ENCODE measurements at places on chromosomes 2 and 18.
A peak's percentile ranks its signal among the peaks of the same experiment; 100 is the strongest.

DNA sequence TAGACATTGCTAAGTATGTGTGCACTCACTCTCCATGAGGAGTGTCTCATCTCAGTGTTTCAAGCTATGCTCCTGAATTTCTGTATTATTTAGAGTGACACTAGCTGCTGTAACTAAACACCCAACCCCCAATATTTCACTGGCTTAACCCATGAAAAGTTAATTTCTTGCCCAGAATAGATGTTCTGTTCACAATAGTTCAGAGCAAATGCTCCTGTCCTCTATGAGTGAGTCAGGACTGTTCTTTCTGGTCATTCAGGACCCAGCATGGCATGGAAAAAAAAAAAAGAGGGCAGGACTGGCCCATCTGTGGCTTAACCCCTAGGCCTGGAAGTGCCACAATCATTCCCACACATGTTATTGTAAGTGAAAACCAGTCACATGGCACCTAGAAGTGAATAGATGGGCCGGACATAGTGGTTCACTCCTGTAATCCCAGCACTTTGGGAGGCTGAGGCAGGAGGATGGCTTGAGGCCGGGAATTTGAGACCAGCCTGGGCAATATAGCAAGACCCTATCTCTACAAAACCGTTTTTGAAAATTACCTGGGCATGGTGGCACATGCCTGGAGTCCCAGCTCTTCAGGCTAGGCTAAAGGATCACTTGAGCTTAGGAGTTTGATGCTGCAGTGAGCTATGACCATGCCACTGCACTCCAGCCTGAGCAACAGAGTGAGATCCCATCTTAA, 663.6 kb downstream of the IRS1 start:
- no peak for DNase-seq

GRCh38 chr2:144030791-144031190, 489.1 kb downstream of the ZEB2 start:
- DNase-seq, result peak; percentile 77

DNA sequence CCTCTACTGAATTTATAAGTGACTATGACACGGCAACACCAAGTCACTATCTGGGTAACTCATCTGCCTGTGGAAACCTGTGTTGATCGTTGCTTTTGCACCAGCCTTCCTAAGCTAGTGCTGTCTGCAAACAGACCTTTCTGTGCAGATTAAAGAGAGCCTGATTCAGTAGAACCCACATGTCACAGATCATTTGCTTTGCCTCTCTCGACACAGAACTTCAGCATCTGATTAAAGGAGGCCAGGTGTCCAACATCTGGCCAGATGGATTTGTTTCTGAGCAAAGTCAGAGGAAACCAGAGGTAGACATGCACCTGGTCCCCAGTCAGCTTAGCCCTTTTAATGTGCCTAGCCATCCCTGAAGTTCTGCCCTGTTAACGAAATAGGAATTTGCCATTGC, 15.0 kb upstream of the TTR start:
- DNase-seq, result no peak

GRCh38 chr18:27061488-27062095, 123.5 kb downstream of the CHST9 start:
- DNase-seq, result no peak

GRCh38 chr2:54407693-54408092, 48.4 kb upstream of the SPTBN1 start:
- DNase-seq, result no peak

DNA sequence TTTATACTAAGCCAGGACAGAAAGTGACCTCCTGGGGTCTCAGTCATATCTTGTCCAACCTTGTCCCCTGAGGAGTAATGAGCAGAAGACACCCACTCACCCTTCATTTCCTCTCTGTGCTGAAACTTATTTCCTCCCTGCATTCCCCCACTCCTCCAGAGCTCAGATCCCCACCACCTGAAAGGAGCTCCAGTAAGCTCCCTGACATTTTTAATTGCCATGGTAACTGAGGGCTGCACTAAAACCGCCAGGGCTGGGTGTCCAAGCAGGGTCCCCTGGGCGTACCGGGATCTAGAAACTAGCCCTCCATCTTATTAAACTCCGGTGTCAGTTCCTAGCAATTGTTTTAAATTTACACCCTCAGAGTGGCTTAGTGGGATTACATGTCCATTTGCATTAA, 393.3 kb upstream of the HNRNPA3 start:
- no peak for DNase-seq

DNA sequence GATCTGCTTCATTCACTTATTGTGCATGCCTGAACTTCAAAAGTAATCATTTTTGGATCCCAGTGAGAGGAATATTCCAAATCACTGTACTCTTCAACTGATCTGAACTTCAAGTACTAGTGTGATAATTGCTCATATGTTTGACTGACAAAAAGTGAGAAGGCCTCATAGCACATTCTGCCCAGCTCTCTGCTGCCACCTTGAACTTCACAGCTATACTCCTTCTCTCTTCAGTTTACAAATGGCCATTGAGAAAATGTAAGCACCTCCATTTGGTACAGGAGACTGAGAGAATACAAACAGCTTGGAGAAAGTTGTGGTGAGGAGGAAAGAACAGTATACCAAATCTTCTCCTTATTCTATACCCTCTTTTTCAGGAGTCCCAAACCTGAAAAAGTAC, 946.0 kb upstream of the CHAC2 start:
- peak; percentile 3 for DNase-seq

GRCh38 chr18:31252522-31252921, 65.4 kb upstream of the DSG1 start:
- DNase-seq, result no peak

GRCh38 chr2:173982918-173983317, 17.7 kb upstream of the SP3 start:
- DNase-seq, result peak; percentile 86

GRCh38 chr18:53253789-53254188, 913.8 kb downstream of the DCC start:
- peak; percentile 91 for DNase-seq

DNA sequence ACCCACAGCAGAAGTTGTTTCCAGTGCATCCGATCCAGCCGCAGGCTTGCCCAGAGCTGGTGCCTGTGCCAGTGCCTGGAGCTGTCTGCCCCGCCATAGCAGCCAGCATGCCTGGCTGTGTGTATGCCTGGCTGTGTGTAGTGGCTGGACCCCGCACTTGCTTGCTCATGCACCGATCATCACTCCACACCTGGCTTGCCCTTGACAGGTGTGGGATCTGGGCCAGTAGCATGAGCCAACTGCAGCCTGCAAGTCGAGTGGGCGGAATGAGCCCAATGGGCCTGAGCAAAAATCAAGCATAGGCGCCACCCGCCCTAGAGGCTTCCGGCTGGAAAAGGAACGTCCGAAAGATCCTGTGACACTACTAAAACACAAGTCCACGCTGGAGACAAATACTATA, 74.5 kb downstream of the EPB41L3 start:
- no peak for DNase-seq

DNA sequence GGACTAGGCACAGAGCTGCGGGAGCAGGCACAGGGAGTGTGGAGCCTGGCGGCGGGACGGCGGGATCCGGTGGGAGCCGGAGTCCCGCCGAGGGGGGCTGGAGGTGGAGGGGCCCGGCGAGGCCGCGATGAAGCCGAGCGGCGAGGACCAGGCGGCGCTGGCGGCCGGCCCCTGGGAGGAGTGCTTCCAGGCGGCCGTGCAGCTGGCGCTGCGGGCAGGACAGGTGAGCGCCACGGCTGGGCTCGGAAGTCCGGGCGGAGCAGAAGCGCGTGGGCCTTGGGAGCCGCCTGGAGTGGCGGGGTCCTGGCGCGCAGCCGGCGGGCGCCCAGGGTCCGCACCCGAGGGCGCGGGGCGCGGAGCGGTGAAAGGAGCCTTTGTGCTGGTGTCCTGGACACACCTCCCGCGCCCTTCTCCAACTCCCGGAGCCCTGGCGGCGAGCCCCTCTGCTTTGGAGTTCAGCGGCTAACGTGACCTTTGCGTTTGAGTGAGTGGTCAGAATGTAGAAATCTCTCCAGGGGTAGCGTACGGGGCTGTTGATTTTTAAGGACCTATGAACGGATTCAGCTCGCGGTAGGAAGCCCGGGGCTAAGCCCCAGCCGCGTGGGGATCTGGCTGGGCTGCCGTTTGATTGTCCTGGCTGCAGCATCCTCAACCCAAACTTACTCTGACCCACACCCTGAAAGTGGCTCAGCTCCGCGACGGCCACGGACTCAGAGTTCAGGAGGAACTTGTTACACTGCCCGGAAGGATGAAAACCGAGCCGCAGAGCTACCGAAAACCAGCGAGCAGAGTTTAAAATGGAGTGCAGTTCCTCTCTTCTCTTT, 448 bp downstream of the IMPA2 start:
- DNase-seq, result peak; percentile 45

GRCh38 chr2:44455877-44456276, 94.1 kb downstream of the CAMKMT start:
- DNase-seq, result no peak

GRCh38 chr2:25336383-25336841, 5.3 kb downstream of the DNMT3A start:
- no peak for DNase-seq

DNA sequence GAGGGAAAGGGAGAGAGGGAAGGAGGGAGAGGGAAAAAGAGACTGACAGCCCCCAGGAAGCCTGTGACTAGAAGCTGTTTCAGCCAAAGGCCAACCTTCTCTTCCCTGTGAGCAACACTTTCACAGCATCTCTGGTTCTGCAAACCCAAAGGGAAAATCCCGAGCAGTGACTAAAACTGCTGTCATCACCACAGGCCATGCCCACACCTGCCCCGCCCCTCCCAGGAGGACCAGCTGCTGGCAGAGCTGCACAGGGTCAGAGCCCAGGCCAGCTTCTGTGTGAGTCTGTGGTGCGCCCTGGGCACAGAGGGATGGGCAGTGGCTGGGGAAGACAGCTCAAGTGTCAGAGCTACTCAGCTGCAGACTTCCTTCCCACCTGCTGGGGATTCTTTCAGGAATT, 64.9 kb upstream of the OTOS start:
- no peak for DNase-seq

DNA sequence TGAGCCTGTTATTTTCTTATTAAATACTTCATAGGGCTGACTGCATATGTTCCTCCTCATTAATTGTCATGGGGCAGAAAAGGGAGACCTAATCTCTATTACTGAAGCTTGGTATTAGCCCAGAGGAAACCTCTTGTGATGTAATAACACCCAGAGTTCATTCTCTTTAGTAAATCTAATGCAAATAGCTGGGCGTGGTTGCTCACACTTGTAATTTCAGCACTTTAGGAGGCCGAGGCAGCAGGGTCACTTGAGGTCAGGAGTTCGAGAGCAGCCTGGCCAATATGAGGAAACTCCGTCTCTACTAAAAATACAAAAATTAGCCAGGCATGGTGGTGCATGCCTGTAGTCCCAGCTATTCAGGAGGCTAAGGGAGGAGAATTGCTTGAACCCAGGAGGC, 14.7 kb downstream of the DAW1 start:
- DNase-seq, result no peak

DNA sequence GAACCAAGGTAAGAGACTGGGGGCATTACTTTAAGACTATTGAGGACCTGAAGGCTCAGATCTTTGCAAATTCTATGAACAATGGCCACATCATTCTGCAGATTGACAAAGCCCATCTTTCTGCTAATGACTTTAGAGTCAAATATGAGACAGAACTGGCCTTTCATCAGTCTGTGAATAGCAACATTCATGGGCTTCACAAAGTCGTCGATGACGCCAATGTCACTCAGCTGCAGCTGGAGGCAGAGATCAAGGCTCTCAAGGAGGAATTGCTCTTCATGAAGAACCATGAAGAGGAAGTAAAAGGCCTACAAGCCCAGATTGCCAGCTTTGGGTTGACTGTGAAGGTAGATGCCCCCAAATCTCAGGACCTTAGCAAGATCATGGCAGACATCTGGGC, 43.8 kb upstream of the SLC4A10 start:
- no peak for DNase-seq

GRCh38 chr18:38045845-38046244, 480.2 kb upstream of the CELF4 start:
- DNase-seq, result no peak

GRCh38 chr2:57862727-57863126, 183.9 kb upstream of the VRK2 start:
- DNase-seq, result no peak

DNA sequence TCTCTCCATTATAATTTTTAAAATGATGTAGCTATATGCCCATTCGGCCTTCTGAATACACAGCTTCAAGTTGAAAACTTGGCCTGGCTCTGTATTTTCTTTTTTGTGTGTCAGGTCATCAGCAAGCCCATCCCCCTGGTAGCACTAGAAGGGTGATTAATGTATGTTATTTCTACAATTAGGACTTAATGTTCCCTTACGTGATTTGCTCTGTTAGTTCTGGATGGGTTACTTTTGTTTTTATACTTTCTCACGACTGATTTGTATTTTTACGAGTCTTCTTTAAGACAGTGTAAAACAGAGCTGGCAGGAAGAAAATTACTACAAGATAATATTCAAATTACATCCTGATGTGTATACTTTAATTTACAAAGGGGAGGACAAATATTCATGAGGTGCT, 88.4 kb upstream of the RGPD4 start:
- DNase-seq, result peak; percentile 67

DNA sequence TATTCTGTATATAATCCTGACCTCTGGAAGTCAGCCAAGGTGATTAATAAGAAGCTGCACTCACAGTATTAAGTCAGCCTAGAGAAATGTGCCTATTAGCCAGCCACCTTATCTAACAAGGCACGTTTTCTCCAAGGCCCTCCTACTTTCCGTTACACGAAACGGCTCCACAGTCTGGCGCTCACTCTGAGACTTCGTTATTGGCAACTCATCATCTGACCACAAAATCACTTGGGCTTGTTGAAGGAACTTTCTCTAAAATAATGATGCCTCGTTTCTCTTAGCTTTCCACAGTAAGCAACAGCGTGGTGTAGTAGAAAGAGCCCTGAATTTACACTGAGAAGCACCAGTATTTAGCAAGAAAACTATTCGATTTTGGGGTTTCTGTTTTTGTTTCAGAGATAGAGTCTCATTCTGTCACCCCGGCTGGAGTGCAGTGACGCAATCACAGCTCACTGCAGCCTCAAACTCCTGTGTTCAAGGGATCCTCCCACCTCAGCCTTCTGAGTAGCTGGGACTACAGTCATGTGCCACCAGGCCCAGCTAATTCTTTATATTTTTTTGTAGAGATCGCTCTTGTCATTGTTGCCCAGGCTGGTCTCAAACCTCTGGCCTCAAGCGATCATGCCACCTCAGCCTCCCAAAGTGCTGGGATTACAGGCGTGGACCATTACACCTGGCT, 53.6 kb upstream of the SLC14A1 start:
- DNase-seq, result no peak
